ENCODE measurements at places on chromosomes 16 and 17.

GRCh38 chr17:50192618-50193291 is 8.7 kb downstream of the COL1A1 start:
- DNase-seq, result no peak

DNA sequence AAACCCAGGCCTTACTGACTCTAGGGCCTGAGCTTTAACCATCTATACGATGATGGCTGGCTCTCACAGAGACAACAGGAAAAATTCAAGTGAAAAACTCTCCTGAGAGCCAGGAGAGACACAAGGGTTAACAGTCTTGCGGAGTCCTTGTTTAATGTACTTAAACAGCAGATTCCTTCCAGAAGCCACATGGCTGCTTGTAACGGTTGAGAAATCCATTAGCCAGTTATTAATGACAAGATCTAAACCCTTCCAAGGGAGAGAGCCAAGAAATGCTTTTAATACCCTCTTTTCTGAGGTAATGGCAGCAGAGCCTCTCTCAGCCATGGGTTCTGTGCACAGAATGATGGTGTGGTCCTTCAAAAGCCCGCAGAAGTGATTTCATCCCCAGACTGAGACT is 5.2 kb upstream of the ALDOA start:
- no peak for DNase-seq

DNA sequence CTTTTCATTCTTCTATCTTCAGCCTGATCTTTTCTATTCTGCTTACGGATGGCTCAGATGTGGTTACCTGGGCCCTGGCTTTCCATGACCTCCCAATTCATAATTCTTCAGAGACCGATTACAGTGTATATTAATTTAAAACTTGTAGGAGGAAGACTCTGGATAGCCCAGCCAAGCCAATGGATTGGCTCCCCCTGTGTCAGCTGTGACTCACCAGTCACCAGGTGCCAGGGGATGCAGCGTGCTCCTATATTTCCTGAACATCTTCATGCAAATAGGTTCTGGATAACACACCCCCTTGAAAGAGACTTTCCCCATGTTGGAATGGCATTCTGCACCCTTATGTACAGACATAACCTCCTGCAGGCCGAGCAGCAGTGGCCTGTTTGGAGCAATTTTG is 208.3 kb upstream of the WSCD1 start:
- no peak for DNase-seq

GRCh38 chr17:79931817-79932309 is 92.6 kb upstream of the CBX4 start:
- no peak for DNase-seq

Measured in T follicular helper cell (primary cell).